ENCODE measurements at places on chromosomes 3 and 15.

DNA sequence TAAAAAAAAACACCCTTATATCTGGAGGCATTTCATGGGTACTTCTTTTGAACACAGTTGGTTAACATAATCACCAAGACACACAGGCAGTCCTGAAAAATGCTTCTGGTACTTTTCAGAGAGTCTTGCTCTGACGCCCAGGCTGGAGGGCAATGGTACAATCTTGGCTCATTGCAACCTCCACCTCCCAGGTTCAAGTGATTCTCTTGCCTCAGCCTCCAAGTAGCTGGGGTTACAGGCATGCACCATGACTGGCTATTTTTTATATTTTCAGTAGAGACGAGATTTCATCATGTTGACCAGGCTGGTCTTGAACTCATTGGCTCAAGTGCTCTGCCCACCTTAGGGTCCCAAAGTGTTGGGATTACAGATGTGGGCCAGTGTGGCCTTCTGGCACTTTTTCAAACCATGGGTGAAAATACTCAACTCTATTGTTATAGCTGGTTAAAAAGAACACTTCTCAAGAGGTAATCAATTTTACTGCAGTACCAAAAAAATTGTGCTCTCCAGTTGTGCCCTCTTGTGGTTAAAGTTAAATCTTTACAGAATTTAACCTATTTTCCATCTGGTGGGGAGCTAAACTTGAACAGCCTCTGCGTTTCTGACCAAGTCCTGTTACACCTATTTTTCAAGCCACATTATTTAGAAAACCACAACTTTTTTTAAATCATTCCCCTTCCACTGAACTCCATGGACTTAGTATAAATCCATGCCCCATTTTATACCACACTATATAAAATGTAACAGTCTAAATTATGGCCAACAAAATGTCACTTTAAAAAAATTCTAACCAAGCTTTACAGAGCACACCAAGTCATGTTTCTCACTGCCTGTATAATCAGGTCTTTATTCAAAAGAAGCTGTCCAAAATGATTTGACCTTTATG, 1.2 kb upstream of the SNAPC5 start:
- DNase-seq: no peak

GRCh38 chr3:142972092-142972753, 8.7 kb upstream of the PAQR9 start:
- DNase-seq: no peak

DNA sequence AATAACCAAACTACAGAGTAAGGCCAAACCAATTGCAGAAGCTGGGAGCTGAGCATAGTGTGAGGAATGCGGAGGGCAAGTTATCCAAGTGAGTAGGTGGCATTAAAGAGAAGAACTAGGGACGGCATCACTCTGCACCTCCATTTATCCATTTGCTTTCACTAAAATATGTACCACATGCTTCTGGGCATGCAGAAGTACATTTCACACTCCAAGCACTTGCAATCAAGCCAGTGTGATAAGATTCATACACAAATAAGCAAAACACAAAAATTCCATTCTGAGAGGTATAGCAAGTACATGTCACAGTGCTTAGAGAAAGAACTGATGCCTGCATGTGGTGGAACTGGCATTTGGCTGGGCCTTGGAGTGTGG, 81.1 kb downstream of the CCNL1 start:
- DNase-seq: no peak

GRCh38 chr3:123773681-123774431, 110.3 kb downstream of the MYLK start:
- no peak for DNase-seq

- DNase-seq: no peak
Measured at GRCh38 chr3:132325103-132325606, 7.9 kb downstream of the ACP3 start.

Measured in activated T-cell treated with anti-CD3 and anti-CD28 coated beads, Interleukin-2, amount 50 U/mL, for 4 hours (primary cell).